Activated T-cell treated with anti-CD3 and anti-CD28 coated beads, Interleukin-2, amount 50 U/mL, for 72 hours (primary cell): ENCODE measurements at places on chromosomes 7 and 10.

DNA sequence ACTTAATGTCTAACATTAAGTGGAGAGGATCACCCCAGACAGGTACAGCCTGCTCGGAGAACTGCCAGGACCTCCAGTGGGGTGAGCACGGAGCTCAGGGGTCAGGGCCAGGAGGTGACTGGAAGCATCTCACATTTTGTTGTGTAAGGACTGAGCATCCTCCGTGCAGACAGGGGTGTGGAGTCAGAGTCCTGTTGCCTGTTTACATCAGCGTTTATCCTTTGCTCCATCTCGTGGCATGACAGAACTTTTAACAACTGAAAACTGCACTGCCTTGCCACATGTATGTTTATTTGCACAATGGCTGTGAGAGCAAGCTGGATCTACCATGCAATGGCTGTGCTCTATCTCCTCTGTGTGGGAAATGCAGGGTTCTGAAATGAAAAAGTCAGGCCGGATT, 175.4 kb upstream of the AKR1E2 start:
- DNase-seq = no peak

GRCh38 chr10:24261627-24262026, 52.7 kb downstream of the KIAA1217 start:
- no peak for DNase-seq

DNA sequence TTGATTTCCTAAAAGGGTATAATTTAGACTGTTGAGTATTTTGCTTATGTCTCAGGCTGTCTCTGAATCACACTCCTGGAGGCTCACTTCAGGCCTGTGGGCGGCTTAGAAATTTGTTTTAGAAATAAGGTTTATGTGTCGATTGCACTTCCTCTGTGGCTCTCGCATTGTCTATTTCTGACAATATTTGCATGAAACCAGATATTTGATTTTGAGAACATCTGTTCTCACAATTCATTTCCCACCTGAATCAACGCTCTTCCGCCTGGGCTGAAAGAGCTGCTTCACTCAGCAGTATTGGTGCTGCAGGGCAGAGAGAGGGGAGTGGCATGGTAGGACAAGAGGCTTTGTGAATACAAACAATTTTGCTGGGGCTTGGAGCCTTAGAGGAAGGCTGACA, 262.0 kb downstream of the ADRA2A start:
- no peak for DNase-seq

- no peak for DNase-seq
Measured at GRCh38 chr10:132269266-132270230, 38.2 kb downstream of the STK32C start.

- no peak for DNase-seq
Measured at GRCh38 chr7:117505238-117505637, 25.4 kb downstream of the CFTR start.
